GM12878 (cell line): ENCODE measurements at places on chromosomes 6 and 20. TPM values are rescaled to one million over a fixed set of nuclear protein-coding genes. Genes with fewer than 3 reads are reported as not detected.

Gene TSBP1
- total RNA-seq = not detected in 2 replicates

Gene PAQR8
- total RNA-seq = 20.0 and 22.8 TPM in 2 replicates

Gene PCSK2
- total RNA-seq = not detected in 2 replicates

Gene FKBP1C
- 1.3 and 1.5 TPM in 2 replicates for total RNA-seq

Gene ANGPT4
- not detected in 2 replicates for total RNA-seq

Gene ECHDC1
- 49.5 and 57.0 TPM in 2 replicates for total RNA-seq

Gene FAM83B
- 0.05 TPM in 1 of 2 replicates, not detected in the other for total RNA-seq
